ENCODE measurements at places on chromosomes 7 and 10. TPM values are rescaled to one million over a fixed set of nuclear protein-coding genes. Genes with fewer than 3 reads are reported as not detected.
A peak's percentile ranks its signal among the peaks of the same experiment; 100 is the strongest.

Gene AKR1C4
- total RNA-seq: not detected

Gene ACSM6
- total RNA-seq: not detected

Gene FASTK
- total RNA-seq: 56.1 TPM

Gene SFRP5
- total RNA-seq: 0.14 TPM

Gene AKR1E2
- 1.4 TPM for total RNA-seq

- peak; percentile 15 for DNase-seq
Measured at GRCh38 chr7:1163121-1163520, 3.1 kb upstream of the ZFAND2A start.

DNA sequence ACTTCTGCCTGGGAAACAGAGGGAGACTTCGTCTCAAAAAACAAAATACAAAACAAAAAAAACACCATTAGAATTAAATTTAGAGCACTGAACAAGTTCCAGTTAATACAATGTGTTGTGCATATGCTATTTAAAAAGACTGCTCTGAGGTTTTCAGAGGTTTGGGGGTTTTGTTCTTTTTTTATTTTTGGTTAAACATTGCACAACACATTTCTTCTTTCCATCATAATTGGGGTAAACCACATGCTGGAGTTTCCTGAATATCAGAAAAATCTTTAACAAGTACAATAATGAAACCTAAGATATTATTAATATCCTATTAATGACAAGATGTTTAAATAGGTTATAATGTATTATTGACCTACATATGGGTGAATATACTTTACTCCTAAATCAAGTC lies 26.3 kb downstream of the IGF2BP3 start:
- DNase-seq: no peak

- no peak for DNase-seq
Measured at GRCh38 chr10:24618401-24618800, 105.3 kb downstream of the ARHGAP21 start.

GRCh38 chr7:5523052-5523711 lies 99.5 kb upstream of the TNRC18 start:
- no peak for DNase-seq

DNA sequence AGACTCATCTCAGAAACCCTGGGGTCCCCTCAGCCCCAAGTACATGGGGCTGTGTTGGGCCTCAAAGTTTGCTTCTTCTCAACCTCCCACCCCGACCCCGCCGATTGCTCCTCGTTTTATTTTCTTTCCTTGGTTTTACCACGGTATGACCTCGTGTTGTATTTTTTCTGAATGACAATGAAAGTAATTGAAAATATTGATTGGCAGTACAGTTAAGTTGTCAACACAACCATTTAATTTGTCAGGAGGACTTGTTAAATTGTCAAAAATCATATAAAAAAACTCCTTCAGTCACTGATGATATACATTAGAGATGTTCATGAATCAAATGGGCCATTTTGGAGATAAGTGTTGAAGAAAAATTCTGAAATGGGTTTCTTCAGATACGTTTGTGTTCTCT lies 520.7 kb downstream of the LRMDA start:
- DNase-seq: no peak

GRCh38 chr10:113063043-113063967 lies 113.3 kb downstream of the TCF7L2 start:
- peak; percentile 58 for DNase-seq

GRCh38 chr7:41261080-41261479 lies 441.8 kb downstream of the INHBA start:
- DNase-seq: no peak

- DNase-seq: peak; percentile 44
Measured at GRCh38 chr7:16695621-16696237, 49.7 kb downstream of the BZW2 start.

DNA sequence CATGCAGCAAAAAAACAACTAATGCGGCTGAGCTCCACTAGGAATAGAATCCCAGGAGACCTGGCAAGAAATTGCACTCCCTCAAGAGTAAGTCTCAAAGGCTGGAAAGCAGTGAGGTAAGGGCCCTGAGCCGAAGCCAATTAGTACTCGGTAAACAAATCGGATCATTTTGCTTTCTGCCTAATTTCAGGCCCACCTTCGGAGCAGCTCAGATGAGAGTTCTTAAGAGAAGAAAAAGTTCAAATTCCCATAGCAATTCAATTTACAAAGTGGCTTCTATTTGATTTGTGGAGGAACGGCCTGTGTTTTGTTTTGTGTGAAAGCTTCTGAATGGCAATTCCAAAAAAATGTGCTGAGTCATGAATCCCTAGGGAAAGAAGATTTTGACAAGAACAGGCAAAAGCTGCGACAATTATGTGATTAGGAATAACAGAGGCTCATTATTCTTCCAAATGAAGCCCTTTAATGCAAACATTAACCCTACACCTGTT lies 60.9 kb downstream of the SLC16A9 start:
- DNase-seq: peak; percentile 67

DNA sequence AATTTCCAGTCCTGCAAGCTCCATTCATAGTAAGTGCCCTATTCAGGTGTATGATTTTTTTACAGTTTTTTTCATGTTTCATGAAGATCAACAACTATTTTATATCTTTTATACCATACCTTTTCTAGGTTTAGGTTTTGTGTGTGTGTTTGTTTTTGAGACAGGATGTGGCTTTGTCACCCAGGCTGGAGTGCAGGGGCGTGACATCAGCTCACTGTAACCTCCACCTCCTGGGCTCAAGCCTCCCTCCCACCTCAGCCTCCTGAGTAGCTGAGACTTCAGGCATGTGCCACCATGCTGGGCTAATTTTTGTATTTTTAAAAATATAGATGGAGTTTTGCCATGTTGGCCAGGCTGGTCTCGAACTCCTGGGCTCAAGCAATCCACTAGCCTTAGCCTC lies 35.0 kb downstream of the ARMH3 start:
- DNase-seq: no peak

Measured in astrocyte (in vitro differentiated cells and primary cell).